Posterior vena cava (tissue), 2 donors: ENCODE measurements at places on chromosomes 11 and 22.

- DNase-seq: no peak
These were observed 104.1 kb downstream of the C11orf87 start for GRCh38 chr11:109526061-109526460.

GRCh38 chr22:38418589-38418988, 36.4 kb downstream of the KCNJ4 start:
- DNase-seq: peak; percentile 72

- no peak for DNase-seq
These were observed 70.5 kb upstream of the BLID start for GRCh38 chr11:122186439-122187080.

GRCh38 chr11:67416416-67417335, 1.2 kb downstream of the CARNS1 start:
- no peak for DNase-seq

DNA sequence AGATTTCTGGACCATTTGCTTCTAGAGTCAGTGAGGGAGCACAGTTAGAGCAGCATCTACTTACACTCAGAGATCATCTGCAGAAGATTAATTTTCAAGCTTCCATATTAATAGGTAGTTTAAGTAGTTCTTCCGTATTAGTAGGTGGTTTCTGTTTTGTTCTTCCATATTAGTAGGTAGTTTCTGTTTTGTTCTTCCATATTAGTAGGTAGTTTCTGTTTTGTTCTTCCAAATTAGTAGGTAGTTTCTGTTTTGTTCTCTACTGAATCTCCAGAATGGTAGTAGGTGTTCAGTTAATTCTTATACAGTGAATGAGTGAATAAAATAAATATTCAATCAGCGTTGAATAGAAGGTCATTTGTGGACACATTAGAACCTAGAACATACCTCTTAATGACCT, 175.7 kb downstream of the TMEM135 start:
- DNase-seq: no peak

- no peak for DNase-seq
These were observed 18.2 kb upstream of the CASP12 start for GRCh38 chr11:104916442-104916841.

GRCh38 chr11:32781721-32782120, 12.7 kb downstream of the CCDC73 start:
- no peak for DNase-seq

DNA sequence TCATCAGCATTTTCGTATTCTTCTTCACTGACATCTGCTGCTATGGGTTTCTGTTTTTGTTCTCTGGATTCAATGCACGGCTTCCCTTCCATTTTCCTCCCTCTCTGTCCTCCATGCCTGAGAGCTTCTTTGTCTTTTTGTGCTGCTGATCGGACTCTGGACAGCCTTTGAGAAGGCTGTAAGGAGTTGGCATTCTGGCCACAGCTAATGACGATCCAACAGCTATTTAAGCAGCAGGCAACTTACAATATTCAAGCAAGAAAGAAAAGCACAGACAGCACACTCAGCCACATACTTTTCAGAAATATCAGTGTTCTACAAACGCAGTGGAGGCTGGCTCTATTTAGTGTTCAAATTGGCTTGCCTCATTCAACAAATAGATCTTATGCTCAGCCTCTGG, 60.9 kb upstream of the ZC3H12C start:
- no peak for DNase-seq

DNA sequence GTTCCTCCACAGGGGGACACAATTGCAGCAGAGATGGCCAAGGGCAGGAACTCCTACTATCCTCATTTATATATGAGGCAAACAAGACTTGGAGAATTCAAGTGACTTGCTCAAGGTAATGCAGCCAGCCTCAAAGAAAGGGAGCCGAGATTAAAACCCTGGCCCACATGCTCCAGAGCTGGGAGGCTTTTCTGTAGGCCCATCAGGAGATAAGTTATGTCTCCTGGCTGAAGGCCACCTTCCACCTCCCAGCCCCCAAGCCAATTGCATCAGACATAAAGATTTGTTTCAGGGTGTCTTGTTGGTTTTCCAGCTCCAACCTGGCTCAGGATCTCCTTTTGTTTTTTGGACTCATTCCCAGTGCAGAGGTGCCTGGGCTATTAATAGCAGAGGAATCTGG, 59.5 kb downstream of the SMIM38 start:
- DNase-seq: peak; percentile 23

- peak; percentile 25 for DNase-seq
These were observed 90.6 kb downstream of the DSCAML1 start for GRCh38 chr11:117706322-117706814.

DNA sequence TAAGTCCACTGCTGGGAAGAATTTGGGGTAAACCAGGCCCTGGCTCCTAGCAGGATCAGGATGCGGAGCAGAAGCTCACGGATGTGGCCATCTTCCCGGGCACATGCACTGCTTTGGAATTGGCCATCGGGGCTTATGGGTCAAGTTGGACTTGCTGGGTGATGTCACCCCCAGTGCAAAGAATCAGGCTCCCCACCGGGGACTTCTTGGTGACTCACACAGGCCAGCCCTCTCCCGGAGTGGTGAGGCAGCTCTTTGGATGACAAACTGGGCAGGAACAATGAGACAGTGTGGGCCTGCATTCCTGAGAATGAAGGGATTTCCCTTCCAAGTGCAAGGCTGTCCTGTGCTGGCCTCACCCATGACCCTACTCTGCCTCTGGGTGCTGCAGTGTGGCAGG, 128.8 kb upstream of the ANO1 start:
- peak; percentile 89 for DNase-seq

GRCh38 chr22:29309332-29310064, 3.0 kb downstream of the GAS2L1 start:
- DNase-seq: peak; percentile 84

DNA sequence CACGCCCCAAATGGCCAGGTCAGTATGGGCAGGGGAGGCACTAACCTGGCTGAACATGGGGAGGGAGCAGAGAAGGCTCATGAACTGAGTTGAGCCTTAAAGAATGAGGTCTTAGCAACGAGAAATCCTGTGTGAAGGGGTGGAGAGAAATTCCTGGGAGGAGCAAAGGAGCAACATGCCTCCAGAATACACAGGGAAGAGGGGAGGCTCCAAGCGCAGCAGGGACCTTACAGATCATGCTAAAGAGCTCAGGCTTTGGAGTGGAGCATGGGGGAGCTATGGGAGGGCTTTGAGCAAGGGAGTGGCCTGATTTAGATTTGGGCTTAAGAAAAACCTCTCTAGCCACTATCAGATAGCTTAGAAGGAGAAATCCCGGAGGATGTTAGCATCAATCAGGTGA, 88.1 kb downstream of the MN1 start:
- peak; percentile 5 for DNase-seq

DNA sequence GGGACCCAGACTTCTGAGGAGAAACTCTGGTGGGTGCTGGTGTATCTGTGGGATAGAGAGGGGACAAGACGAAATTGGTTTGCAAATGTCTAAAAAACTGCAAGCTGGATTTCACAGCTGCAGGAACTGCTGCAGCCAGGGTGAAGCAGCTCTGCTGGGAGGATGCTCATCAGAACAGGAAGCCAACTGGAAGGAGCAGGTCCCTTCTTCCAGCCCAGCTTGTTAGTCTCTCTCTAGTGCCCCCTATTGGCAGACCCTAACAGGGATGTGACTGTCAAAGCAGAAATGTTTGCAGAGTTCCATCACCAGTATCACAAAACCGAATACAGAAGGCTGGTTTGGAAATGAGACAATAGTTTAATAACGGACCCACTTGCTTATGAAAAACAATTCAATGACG, 74.8 kb upstream of the SLC22A12 start:
- DNase-seq: no peak

GRCh38 chr11:61125310-61125684, 23.0 kb downstream of the CD5 start:
- DNase-seq: no peak

GRCh38 chr11:8059571-8060011, 21.4 kb upstream of the TUB start:
- no peak for DNase-seq

DNA sequence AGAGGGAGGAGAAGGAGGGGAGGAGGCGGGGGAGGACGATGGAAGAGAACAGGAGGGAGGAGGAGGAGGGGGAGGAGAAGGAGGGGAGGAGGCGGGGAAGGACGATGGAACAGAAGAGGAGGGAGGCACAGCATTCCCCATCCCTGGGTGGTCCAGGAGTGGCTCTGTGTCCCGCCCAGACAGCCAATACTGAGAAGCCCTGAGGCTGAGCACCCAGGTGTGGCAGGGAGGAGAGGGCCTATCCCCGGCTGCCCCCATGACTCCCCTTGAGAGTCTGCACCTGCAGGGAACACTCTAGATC, 717 bp downstream of the MRGPRE start:
- no peak for DNase-seq

DNA sequence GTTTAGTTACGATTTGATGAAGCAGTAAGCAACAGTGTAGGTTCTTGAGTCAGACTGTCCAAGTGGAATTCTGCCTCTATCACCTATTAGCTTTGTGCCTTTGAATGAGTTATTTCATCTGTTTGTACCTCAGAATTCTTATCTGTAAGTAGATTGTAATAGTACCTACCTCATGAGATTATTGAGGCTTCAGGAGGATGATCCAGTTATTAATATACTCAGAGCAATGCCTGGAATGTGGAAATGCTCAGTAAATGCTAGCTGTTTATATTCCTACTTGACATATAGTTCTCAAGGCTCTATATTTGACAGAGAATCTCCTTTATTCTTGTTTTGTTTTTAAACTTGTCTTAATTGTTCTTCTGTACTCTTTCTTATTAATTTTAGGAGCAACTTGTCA, 70.1 kb downstream of the SFI1 start:
- DNase-seq: no peak

- no peak for DNase-seq
These were observed 11.0 kb downstream of the ZNRF3 start for GRCh38 chr22:28894334-28894733.

DNA sequence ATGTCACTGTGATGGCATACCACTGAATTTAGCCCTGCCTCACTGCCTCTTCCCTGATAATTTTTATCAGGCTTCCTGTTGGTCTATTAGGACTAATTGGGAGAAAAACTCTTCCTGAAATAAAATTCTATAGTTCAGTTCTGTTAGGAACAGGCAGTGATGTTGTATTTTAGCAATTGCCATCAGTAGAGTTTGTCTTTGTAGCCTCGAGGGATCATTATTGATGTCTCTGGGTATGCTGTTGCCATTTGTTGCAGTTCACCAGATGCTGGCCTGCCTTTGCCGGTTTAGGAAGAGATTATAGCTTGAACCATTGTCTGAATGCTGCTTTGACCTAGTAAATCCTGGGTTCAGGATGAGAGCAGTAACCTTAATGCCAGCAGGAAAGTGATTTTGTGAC, 41.0 kb downstream of the KDM2A start:
- DNase-seq: no peak

- no peak for DNase-seq
These were observed 222.3 kb downstream of the NTM start for GRCh38 chr11:131592734-131593133.
